ENCODE measurements at places on chromosomes 4 and X.

GRCh38 chrX:138921031-138921430 lies 209.5 kb upstream of the FGF13 start:
- no peak for DNase-seq

DNA sequence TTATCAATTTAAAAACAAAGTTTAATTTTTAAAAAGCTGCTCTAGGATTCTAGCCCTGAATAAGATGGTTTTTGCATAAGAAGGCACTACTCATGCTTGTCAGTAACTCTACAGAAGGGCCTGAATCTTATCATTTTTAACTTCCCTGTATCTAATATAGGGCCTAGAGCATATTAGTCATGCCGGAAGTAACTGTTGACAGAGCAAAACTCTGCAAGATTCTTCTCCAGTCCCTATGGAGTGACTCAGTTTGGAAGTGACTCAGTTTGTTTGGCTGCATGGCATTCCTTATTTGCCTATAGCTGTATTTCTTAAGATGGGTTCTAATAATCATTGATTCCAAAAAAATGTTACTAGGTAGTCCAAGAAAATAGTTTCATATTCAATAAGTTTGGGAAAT lies 431.8 kb upstream of the HTR2C start:
- DNase-seq, result no peak

- DNase-seq, result no peak
These were observed 46.4 kb upstream of the SPRY1 start for GRCh38 chr4:123350191-123350544.

DNA sequence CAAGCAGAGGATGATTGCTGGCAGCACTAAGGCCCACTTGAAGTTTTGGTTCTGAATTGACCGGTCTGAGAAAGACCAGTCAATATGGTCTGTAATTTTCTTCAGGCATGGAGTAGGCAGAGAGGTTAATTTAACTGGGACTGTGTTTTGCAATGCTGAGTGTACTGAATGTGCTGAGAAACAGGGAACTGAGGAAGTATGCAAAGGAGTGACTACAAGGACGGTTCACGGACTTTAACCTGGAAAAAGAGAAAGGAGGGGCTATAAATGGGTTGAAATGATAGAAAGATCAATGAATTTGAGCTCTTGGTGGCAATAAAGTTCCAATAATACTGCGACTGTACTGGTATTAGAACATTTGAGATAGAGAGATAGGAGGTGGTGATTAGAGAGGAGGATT lies 84.5 kb downstream of the MAGEB17 start:
- DNase-seq, result no peak

- no peak for DNase-seq
These were observed 587.5 kb upstream of the LCORL start for GRCh38 chr4:18608908-18609533.

DNA sequence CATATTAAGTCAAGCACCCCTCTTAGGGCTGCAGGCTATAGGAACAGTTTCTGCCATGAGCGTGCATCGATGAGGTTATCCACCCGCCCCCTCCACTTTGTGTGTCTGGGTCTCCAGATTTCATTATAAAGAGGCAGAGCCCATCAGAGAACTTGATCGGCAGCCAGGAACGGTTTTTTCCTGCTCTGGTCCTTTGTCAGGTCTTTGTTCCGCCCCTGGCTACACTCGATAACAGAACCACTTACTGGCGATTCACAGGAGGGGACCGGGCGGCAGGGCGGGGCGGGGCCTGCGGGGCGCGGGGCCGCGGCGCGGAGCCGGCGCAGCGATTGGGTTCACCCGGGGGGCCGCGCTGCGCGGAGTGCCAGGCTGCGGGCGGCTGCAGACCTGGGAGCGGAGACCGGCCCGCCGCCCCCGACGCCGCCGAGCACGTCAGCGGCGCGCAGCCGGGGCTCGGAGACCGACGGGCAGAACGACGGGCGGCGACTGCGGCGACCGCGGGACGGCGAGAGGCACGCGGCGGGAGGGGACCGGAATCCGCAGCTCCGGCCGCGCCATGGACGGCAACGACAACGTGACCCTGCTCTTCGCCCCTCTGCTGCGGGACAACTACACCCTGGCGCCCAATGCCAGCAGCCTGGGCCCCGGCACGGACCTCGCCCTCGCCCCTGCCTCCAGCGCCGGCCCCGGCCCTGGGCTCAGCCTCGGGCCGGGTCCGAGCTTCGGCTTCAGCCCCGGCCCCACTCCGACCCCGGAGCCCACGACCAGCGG lies at the start of gene SLC10A4:
Gene SLC10A4 (plus strand): TSS at position 338 of the 771 bp plus-strand sequence. CDS start 219 bp downstream, at position 557.
- no peak for DNase-seq

DNA sequence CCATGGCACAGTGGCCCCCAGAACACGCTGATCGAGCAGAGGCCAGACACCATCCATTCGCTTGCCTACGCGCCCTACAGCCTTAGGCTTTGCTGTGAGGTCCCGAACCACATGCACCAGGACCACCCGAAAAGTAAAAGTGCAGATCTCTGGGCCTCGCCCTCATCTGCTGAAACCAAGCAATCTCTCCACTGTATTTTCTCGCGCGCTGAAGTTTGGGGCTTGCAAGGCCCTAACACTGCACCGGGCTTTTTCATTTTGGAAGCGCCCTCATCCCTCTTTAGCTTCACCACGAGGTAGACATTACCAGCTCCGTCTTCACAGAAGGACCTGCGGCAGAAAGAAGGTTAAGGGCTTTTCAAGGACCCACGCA lies 21.2 kb downstream of the NKX3-2 start:
- DNase-seq, result no peak

- DNase-seq, result no peak
These were observed 975 bp upstream of the GYPA start for GRCh38 chr4:144141493-144141892.

GRCh38 chr4:11529625-11530201 lies 101.0 kb upstream of the HS3ST1 start:
- no peak for DNase-seq

- DNase-seq, result no peak
These were observed 13.6 kb upstream of the PTTG2 start for GRCh38 chr4:37946503-37947179.

DNA sequence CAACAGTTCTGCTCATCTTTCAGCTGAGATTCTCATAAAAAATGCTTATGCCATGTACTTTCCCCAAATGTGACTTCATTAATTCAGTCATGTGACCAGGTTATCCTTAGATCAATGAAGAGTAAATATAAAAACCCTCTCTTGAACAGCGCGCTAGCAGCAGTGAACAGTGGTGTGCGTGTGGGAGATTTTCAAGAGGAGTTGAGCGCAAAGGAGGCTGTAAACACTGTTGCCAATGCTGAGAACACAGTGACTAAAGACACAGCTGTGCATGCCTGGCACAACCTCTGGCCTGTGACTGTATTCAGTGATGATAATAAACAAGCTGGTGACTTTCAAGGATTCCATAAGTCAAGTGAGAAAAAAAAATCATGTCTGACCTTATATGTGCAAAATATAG lies 25.1 kb downstream of the MSX1 start:
- DNase-seq, result no peak

GRCh38 chrX:115895678-115896329 lies 274.7 kb upstream of the AGTR2 start:
- DNase-seq, result no peak

GRCh38 chr4:73698217-73698616 lies 42.2 kb upstream of the CXCL8 start:
- no peak for DNase-seq

GRCh38 chr4:72857787-72858186 lies 211.7 kb downstream of the COX18 start:
- no peak for DNase-seq
